ENCODE measurements at places on chromosomes 13 and 19. TPM values are rescaled to one million over a fixed set of nuclear protein-coding genes. Genes with fewer than 3 reads are reported as not detected.

GRCh38 chr19:42480335-42481095, 37.8 kb upstream of the CXCL17 start:
- DNase-seq, result peak; percentile 81

GRCh38 chr13:102911336-102911735, 65.5 kb downstream of the ERCC5 start:
- DNase-seq, result no peak

GRCh38 chr13:72507416-72508199, 219.8 kb downstream of the MZT1 start:
- DNase-seq, result no peak

- DNase-seq, result peak; percentile 90
Measured at GRCh38 chr19:35882114-35882832, 13.9 kb downstream of the APLP1 start.

The ZNF135 gene
- 1.6 TPM for polyA plus RNA-seq

The SRRM5 gene
- 0.50 TPM for polyA plus RNA-seq

The CGB5 gene
- polyA plus RNA-seq, result not detected

The SYT5 gene
- 0.20 TPM for polyA plus RNA-seq
